GM19239 (cell line): ENCODE measurements at places on chromosomes 3 and 15.

DNA sequence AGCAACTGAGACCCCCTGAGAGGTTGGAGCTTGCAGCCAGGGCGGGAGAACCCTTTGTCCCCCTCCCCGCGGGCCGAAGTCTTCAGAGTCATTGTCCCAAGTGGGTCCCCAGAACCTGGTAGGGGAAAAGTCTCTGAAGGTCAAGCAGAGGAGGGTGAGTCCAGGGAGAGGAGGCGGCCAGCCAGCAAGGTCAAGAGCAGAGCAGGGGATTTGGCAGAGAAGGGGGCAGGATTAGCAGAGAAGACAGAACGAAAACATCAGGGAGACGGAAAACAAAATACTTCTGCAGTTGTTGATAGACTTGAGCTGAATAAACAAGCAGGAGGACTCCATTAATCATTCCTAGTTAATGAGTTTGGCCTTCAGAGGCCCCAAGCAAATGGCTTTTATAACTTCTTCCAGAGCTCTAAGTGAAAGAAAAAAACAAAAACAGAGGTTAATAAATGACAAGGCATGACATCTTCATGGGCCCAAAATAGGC is 66.7 kb downstream of the GRIP2 start:
- DNase-seq, result no peak

DNA sequence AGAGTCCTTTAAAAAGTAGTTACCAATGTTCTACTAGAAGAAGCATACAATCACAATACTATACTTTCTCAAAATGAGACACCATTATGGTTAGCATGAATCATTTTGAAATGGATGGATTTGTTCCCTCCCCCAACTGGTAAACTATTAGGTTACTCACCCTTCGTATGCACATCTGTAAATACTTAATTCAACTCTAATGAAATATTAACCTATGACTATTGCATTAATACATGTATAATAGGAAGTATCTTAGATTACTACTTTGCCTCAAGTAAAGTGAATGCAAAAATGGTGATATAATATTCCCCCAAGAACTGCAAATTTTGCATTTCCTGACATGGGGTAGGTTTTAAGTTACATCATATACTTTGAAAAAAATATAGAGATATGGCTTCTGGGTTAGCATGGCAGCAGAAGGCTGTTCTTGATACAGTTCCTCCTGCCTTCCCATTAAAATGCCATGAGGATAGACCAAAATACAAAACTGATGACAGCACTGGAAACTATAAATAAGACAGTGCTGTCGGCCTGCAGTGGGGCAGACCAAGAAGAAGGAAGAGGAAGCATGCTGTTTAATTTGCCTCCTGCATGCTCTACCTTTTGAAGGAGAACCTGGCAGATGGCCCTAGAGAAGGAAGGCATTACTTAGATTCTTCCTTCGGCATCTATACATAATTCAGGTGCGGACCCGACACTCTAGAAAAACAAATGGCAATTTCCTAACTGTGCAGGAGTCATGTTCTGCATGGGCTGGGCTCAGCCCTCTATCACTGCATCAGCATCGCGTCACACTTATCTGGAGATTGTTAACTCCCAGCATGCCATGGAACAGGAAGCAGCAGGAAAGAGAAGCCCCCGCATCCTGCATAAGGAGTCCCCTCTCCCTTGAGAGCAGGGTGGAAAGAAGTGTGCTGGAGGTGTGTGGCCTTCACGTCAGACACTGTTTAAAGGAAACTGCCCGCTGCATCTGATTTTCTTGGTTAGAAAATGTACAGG is 41.8 kb upstream of the NEO1 start:
- DNase-seq, result no peak

GRCh38 chr15:100247228-100248225 is 94.2 kb downstream of the ADAMTS17 start:
- DNase-seq, result no peak

DNA sequence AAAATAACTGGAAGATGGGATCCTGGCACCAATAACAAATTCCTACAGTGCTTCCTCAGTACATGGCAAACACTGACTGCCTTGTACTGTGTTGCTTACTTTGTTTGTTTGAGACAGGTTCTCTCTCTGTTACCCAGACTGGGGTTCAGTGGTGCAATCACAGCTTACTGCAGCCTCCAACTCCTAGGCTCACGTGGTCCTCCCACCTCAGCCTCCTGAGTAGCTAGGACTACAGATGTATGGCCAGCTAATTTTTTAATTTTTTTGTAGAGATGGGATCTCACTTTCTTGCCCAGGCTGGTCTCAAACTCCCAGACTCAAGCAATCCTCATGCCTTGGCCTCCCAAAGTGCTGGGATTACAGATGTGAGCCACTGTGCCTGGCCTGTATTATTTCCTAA is 3.7 kb upstream of the ALPK3 start:
- no peak for DNase-seq

GRCh38 chr3:10766049-10766705 is 49.9 kb upstream of the SLC6A11 start:
- DNase-seq, result no peak

DNA sequence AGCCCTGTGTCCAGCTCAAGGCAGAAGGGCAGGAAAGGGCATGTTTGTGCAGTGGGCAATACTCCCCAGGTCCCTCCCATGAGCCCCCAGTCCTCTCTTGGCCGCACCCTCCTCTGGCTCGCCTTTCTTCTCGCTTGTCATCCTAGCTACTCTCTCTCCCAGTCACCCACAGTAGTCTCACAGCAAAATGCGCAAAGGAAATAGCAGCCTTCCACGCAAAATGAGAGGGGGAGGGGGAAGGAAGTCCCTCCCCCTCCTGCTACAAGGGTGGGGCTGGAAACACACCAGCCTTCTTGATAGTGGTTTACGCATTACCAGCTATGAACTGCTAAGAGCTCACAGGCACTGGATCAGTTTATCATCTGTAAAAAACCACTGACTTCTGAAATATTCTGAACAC is 83.8 kb downstream of the GADL1 start:
- DNase-seq, result no peak
